ENCODE measurements at places on chromosomes 16 and 17.

DNA sequence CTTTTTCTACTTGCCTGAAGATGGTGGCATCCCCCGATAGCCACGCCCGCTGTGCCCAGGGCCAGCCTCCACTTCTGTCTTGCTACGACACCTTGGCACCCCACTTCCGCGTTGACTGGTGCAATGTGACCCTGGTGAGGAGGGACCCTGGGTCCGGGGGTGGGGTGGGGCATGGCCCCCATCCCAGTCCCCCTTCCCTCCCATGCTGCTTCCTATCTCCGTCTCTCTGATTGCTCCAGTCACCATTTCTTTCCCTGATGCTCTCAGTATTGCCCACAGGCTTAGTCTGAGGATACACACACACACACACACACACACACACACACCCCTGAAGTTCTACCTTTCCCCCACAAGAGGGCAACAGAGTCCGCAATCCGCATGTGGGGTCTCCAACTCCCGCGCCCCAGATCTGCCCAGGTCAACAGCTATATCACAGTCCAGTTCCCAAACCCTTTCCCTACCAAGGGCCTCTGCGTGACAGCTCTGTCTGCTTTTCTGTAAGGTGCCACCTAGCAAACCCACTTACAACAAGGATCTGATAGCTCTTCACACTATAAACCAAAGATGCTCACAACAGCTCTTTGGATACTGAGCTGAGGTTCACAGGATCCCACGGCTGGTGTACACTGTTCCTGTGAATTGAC is 3.4 kb downstream of the SGCA start:
- peak; percentile 74 for DNase-seq

- DNase-seq = no peak
Measured at GRCh38 chr16:84042879-84043485, 387 bp upstream of the SLC38A8 start.

DNA sequence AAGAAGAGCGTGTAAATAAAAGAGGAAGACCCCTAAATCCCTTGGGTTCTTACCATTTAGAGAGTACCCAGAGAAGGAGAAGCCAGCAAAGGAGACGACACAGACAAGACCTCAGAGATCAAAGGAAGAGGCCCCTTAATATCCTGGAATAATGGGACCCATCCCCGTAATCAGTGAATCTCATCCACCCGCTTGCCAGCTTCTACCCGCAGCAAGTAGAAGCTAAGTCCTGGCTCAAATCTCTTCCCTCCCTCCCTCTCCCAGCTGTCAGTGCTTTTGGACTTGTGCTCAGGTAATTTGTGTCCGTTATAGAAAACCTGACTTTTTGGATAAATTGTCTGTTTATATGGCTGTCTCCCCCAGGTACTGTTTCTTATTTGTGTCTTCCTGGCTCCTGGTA is 1.9 kb downstream of the LYRM1 start:
- DNase-seq = no peak

GRCh38 chr17:29962656-29963055 is 21.2 kb downstream of the EFCAB5 start:
- no peak for DNase-seq

DNA sequence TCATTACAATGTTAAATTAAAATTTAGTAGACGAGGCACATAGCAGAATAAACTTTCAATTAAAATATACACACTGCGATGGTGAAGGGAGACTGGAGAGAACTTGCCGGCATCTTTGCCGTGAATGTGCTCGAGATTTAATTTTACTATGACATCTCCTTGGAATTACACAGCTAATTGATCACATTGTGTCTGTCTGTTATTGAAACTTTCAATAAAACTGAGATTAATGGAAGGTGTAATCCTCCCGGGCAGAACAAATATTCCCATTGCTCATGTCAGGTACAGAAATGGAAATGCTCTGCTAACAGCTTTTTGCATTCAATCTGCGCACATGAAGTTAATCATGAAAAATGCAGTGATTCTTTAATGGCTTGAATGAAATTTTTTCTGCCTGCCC is 210.1 kb upstream of the NLRP1 start:
- no peak for DNase-seq

- no peak for DNase-seq
Measured at GRCh38 chr17:33511670-33512069, 218.6 kb upstream of the ASIC2 start.

- DNase-seq = no peak
Measured at GRCh38 chr17:77318021-77318420, 177.3 kb downstream of the SEC14L1 start.

- DNase-seq = no peak
Measured at GRCh38 chr16:46748775-46749705, 896 bp upstream of the MYLK3 start.

DNA sequence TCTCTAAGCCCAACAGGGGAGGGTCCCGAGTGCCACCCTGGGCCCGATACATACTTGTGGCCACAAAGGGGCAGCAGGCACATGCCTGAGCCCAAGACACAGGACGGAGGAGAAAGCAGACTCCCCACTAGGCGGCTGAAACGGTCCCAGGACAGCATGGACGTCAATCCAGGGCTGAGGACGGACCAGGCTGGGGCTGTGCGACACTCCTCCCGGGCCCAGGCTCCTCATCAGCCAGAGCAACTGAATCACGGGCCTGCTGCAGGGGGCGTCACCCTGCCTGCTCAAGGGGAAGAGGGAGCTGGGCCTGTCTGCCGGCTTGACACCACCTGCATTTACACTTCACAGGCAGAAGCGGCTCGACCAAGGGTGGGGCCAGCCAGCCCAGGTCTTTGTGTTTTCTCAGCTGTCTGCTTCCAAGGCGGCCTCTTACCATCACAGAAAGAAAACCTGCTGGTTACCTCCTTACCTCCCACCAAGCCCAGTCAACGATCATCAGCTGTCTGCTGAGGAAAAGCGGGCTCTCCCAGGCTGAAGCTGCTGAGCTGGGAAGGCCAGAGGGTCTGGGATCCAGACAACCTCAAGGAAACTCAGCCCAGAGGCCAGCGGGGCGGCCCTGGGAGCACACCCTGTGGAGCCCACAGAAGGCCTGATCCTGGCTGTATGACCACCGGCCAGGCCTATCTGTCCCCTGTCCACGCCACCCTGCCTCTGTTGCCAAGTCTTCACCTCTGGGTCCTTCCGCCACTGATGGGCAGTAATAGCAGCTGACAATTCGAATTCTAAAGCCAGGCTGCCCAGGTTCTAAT is 26.4 kb downstream of the KIFC3 start:
- no peak for DNase-seq

DNA sequence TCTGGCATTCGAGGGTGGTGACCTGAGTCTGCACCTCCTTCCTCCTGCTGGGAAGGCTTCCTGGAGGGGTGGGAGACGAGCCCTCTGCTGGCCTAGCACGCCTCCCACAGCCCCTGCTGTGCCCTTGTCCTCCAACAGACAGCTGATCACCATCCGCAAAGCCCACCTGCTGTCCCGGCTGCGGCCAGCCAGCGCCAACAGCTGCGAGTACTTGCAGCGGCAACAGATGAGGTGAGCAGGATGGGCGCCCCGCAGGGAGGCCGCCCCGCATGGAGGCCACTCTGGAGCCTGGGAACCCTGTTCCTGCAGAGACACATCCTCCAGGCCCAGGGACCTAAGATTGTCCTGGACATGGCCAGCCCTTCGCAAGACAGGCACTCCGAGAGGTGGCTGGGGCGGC is 21.6 kb downstream of the UBALD1 start:
- no peak for DNase-seq

- no peak for DNase-seq
Measured at GRCh38 chr16:88420496-88420895, 32.6 kb upstream of the ZFPM1 start.

Data from activated T-cell treated with anti-CD3 and anti-CD28 coated beads, Interleukin-2, amount 50 U/mL, for 1 hour (primary cell).